ENCODE measurements at places on chromosomes 5 and 9.

DNA sequence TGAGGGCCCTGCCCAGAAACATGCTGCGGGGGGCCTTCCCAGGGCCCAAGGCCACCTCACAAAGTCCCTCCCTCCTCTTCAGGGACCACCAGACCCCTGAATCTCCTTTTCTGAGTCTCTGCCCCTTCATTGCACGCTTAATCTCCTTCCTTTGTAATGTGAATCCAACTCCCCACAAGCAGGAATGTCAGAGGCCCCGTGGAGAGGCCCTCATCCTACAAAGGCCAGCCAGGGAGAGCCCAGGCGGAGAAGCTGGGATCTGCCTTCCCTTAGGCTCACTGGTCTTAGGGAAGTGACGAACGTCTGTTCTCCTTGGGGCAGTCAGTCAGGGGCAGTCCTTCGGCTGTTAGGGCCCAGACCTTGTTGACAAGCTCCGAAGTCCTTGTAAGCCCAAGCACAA is 2.3 kb downstream of the SMIM33 start:
- DNase-seq, result no peak

DNA sequence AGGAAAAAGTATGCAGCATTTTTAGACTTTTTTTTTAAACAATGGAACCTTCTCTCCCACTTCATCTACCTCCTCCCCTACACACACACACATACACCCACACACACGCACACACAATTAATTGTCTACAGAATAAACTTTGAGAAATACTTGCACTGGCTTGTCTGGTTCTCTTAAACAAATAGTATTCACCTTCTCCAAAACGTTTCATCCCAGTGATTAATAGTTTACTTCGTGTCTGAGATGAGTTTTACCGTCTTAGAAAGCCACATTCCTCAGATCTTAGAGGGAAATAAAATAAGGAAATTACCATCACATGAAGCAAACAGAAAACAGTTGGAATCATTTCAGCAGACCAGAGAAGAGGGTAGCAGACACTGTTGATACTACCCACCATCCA is 570.6 kb upstream of the CLINT1 start:
- DNase-seq, result no peak

DNA sequence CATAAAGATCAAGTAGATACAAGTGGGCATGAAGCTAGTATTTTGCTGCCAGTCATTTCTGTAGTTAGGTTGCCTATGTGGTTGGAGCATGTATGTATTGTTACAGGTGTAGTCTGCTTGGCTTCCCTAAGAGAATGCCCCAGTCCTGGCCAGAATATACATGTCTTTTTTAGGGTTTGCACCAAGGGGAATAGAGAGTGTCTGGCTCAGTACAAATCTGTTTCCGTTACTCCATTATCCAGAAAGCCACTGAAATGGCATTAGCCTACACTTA is 23.2 kb downstream of the TGFBR1 start:
- no peak for DNase-seq

- DNase-seq, result no peak
Measured at GRCh38 chr5:73445665-73446630, 2.6 kb downstream of the FOXD1 start.

Data from G401 (cell line).